ENCODE measurements at places on chromosomes 2 and 18. TPM values are rescaled to one million over a fixed set of nuclear protein-coding genes. Genes with fewer than 3 reads are reported as not detected.
A peak's percentile ranks its signal among the peaks of the same experiment; 100 is the strongest.

- no peak for DNase-seq
Observed at GRCh38 chr2:156017341-156017885, 315.1 kb downstream of the NR4A2 start.

DNA sequence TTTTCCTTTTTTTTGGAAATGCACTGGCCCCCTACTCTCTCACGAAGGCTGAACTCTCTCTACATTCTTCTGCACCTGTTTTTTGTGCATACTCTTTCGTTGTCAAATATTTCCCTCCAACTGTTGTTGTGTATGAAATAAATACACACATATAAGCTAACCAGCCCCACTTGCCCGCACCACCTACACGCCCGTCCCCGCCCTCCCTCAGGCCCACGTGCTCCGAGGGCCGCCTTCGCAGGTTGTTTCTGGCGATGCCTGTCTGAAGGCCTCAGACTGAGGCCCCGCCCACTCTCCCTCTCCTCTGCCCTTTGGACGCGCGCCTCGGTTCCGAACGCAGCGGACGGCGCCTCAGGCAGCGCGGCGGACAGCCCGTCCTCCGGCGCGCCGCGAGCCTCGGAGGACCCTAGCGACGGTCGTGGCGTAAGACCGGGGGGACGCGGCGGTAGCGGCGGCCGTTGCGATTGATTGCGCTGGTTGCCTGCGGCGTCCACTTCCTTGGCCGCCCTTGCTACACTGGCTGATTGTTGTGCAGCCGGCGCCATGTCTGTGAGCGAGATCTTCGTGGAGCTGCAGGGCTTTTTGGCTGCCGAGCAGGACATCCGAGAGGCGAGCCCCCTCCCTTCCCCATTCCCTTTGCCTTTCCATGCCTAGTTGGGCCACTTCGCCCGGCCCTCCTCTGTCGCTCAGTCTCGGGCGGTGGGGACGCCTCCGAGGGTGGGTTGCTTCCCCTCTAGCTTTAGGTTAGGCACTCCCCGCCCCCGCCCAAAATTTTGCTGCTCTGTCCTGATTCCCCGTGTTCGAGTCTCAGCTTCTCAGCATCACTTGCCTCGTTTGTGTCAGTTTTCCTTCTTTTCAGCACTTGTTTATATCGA is at the start of gene TSN:
TSN (plus strand) TSS at position 415 of the 875 bp plus-strand sequence; CDS start at position 544, 129 bp downstream.
- peak; percentile 99 for DNase-seq

- DNase-seq: no peak
Observed at GRCh38 chr2:10400568-10400977, 47.6 kb downstream of the ODC1 start.

POU3F3 gene
- total RNA-seq: 2.4 TPM

FLACC1 gene
- 0.59 TPM for total RNA-seq
